Sigmoid colon (tissue), 7 donors: ENCODE measurements at places on chromosomes 4 and X.

GRCh38 chr4:159922119-159922518, 819.2 kb downstream of the RAPGEF2 start:
- DNase-seq = no peak

- no peak for DNase-seq
These were observed 925.6 kb downstream of the SH3BGRL start for GRCh38 chrX:82127228-82128123.

GRCh38 chrX:8042304-8042703, 115.1 kb upstream of the PNPLA4 start:
- DNase-seq = no peak

GRCh38 chrX:47497271-47497888, 14.4 kb upstream of the ZNF41 start:
- no peak for DNase-seq

DNA sequence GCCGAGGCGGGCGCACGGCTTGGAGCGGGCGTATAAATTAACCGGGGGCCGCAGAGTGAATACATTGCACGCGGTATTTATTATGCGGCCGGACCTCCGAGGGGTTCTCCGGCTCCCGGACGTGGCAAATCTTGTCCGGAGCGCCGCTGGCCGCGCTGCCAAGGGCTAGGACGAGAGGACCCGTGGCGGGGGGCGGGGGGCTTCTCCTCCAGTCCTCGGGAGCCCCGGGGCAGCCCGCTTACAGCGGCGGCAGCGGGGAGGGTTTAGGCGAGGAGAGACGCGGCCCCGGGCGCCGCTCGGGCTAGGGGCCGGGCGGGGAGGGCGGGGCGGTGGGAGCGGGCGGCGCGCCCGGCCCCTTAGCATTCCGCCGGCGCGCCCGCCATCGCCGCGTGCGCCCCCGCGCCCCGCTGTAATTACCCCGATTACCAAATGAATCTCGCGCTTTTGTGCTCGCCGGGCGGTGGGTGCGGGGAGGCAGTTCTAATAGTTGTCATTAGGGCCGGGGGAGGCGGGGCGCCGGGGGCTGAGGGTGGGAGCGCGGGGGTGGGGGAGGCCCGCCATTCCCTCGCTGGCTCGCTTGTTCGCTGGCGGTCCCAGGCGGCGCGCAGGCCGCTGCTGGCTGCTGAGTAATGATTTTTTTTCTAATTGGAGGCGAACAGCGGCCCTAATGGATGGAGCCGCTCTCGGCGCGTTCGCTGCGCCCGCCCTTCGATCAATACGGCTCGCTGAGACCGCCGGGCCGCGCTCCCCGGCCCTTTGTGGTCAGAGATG, 276.6 kb downstream of the BCOR start:
- no peak for DNase-seq

- DNase-seq = no peak
These were observed 74.6 kb downstream of the OPHN1 start for GRCh38 chrX:68358679-68359078.

GRCh38 chrX:3960952-3961351, 247.5 kb upstream of the PRKX start:
- no peak for DNase-seq

GRCh38 chr4:89539374-89539773, 231.8 kb upstream of the GPRIN3 start:
- no peak for DNase-seq

DNA sequence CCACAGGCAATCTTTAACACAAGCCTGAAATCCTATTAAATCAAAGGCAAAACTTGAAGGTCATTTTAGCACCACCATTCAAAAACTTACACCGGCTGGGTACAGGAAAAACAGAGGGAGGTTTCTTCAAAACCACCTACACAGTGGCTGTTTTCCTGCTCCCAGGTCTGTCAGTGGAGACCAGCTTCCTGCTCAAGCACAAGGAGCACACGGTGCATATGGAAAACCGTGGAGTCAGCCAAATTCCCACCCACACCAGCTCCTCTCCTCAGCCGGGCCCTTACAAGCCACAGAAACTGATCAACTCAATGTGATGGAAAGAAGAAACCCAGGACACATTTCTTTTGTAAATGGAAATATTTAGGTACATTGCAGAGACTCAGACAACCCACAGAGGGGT, 14.3 kb upstream of the FAM241A start:
- no peak for DNase-seq

DNA sequence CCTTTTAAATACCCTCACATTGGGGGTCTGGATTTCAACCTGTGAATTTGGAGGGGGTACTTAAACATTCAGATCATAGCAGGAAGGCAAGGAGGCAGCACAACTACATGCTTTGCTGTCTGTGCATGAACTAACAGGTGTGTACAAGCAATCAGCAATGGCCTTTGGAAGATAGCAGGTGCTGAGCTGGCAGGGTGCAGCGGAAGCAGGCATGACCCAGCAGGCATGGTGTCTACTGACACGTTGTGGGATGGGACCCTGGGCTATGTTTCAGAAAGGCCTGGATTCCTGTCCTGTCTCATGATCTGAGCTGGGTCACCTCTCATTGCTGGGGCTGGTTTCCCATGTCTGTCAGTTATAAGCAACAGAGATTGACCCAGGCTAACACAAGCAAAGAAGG, 13.9 kb downstream of the PPP2R2C start:
- no peak for DNase-seq

- DNase-seq = no peak
These were observed 3.7 kb upstream of the GABRA2 start for GRCh38 chr4:46393606-46394005.

GRCh38 chr4:119872371-119873016, 194.2 kb downstream of the MAD2L1 start:
- no peak for DNase-seq

- DNase-seq = no peak
These were observed 441.9 kb downstream of the SPRY1 start for GRCh38 chr4:123838474-123838873.

- no peak for DNase-seq
These were observed 91.7 kb upstream of the PNPLA4 start for GRCh38 chrX:8018934-8019333.

DNA sequence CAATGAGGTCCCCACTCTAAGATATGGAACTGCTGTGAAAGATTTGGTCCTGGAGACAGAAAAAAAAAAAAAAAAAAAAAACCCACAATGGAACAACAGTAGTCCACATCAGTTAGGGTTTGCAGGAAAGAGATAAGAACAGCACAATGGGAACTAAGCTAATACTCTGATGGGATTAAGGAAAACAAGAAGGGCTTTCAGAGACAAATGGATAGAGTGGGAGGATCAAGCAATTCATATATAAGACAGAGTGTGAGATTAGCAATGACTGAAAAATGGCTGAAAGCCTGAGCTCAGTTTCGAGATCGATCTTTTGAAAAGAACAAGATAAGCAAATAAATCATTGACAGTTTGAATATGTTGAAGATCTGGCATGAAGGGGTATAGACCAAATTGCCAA, 188.4 kb upstream of the TRPC5 start:
- DNase-seq = no peak

DNA sequence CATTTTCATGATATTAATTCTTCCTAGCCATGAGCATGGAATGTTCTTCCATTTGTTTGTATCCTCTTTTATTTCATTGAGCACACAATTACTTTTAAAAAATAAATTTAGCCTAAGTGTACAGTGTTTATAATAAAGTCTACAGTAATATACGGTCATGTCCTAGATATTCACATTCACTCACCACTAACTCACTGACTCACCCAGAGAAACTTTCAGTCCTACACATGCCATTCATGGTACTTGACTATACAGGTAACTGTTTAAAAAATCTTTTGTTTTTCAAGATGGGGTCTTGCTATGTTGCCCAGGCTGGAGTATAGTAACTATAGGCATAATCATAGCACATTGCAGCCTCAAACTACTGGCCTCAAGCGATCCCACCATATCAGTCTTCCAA, 348.1 kb downstream of the RAPGEF2 start:
- no peak for DNase-seq

DNA sequence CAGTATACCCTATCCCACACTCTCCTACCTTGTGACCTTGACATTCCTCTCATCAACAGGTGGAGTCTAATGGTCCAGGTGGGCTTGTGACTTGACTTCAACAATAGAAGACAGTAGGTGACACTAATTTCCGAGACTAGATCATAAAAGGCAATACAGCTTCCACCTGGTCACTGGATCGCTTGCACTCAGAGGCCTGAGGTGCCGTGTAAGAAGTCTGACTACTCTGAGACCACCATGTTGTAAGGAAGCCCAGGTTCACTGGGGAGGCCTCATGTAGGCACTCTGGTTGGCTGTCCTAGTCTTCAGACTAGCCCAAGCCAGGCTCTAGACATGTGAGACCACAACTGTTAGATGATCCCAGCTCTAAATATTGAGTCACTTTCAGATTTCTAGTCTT, 370.4 kb downstream of the MID1IP1 start:
- DNase-seq = no peak

DNA sequence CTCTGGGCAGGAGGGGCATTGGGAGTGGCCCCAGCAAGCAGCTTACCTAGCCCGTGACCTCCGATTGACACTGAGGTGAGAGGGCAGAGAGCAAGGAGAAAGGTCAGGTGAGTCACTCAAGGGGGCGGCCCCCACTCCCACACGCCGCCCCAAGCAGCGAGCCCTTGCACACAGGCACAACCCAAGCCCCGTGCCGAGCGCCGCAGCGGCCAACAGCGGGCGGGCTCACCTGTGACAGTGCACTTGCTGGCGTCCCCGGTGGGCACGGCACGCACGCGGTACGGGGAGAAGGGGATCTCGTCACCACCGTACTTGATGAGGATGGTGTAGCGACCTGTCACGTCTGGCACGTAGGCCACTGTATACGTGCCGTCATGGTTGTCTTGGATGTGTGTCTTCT, 17.2 kb downstream of the FLNA start:
- DNase-seq = no peak
